ENCODE measurements at places on chromosomes 1 and 21. TPM values are rescaled to one million over a fixed set of nuclear protein-coding genes. Genes with fewer than 3 reads are reported as not detected.

Gene HUNK
- total RNA-seq, result 4.0 TPM

Gene CD1B
- not detected for total RNA-seq

Gene DNTTIP2
- total RNA-seq, result 32.7 TPM

Gene AGBL4
- 0.52 TPM for total RNA-seq

Gene VCAM1
- total RNA-seq, result 9.7 TPM

Gene GPATCH2
- 13.2 TPM for total RNA-seq

Gene FAM151A
- total RNA-seq, result not detected

Gene CACNA1S
- not detected for total RNA-seq

Data from mucosa of gallbladder (tissue), 1 donor.